8988T (cell line): ENCODE measurements at places on chromosomes 16 and 17.

DNA sequence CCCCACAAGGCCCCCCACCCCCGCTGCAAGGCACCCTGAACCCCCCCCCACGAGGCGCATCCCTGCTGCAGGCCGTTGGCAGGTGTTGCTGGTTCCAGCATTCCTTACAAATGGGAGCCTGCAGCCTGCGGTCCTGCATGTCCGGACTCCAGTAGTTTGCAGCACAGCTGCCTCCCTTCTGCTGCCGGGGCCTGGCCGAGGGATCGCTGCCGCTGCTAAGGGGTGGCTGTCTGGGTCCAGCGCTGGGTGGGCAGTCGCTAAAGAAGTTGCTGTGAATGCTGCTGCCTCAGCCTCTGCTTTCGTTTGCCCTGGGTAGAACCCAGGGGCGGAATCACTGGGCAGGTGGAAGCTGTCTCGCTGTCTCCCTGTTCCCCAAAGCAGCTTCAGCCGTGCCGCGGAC lies 11.8 kb downstream of the UTS2R start:
- no peak for DNase-seq

DNA sequence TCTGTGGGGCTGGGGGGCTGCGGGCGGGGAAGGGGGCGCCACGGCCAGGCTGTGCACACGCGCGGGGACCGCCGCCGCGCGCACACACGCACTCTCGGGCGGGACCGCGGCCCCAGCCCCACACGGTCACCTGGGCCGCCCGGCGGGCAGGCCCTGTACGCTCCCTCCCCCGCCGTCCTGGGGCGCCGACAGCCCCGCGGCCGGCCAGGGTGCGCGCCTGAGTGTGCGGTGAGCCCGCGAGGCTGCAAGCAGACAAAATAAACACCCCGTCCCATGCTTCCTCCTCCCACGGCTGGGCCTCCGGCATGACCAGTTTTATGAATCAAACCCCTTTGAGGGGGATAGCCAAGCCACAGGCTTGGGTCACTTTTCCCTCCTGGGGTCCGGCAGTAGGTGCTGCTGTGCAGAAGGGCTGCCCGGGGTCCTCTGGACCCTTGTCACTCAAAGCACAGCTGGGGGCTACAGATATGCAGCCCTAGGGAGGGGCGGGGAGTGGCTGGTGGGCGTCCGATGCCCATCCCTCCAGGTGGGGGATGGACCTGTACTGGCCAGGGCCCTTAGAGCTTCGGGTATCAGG lies 441 bp downstream of the VASN start:
- no peak for DNase-seq

GRCh38 chr17:66240630-66241029 lies 11.4 kb upstream of the APOH start:
- no peak for DNase-seq

DNA sequence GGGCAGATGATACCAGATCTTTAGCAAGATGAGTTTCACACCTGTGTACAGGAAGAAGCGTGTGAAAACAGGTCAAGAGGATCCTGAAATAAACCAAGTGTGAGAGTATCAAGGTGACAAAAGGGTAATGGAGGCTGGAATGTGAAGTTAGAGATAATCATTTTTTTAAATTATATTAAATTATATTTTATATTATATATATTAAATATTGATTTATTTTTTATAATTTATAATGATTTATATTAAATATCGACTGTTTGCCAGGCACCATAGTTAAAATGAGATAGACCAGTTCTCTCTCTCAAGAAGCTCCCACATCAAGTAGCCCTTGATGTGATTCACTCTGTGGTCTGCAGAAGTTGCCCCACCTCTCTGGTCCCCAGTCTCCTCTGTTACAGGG lies 360.2 kb upstream of the HSBP1 start:
- no peak for DNase-seq

DNA sequence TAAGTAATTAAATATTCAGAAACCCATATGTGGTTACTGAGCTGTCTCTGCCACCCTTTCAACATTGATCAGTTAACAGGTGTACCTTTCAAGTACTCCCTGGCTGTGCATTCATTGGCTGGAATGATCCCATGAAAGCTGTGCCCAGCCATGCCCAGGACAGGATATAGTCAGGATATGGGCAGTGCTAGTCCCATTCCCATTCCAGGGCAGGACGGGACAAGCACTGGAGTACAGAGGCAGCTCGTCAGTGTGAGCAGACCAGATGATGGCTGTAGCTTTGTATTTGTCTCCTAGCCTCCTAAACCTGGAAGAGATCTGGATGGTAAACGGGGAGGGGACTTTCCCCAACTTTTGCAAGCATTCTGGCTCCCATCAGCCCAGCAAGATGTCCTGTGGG lies 22.5 kb downstream of the HEATR3 start:
- DNase-seq = no peak

- DNase-seq = peak; percentile 67
Measured at GRCh38 chr17:49576088-49576916, 631 bp downstream of the NXPH3 start.

- DNase-seq = no peak
Measured at GRCh38 chr16:68276223-68276622, 11.9 kb downstream of the SLC7A6 start.

- no peak for DNase-seq
Measured at GRCh38 chr16:88375996-88376834, 6.5 kb upstream of the ZNF469 start.

DNA sequence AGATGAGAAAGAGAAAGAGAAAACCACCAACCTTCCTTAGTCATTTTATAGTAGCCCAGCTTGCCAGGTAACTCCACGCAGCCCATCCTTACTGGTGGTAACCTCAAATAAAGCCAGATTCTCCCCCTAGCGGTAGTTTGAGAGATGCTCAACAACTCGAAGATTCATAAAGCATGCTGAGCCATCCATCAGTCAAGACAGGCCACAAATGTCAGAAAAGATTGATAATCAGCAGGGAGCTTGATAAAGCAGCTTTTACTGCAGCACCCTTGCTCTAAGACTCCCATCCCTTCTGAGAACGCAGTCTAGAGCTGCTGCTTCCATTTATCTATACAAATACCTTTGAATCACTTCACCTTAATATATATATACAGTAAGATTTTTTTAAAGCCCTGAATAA lies 451.5 kb upstream of the HSBP1 start:
- no peak for DNase-seq

- no peak for DNase-seq
Measured at GRCh38 chr17:70535986-70536385, 366.7 kb downstream of the KCNJ2 start.

DNA sequence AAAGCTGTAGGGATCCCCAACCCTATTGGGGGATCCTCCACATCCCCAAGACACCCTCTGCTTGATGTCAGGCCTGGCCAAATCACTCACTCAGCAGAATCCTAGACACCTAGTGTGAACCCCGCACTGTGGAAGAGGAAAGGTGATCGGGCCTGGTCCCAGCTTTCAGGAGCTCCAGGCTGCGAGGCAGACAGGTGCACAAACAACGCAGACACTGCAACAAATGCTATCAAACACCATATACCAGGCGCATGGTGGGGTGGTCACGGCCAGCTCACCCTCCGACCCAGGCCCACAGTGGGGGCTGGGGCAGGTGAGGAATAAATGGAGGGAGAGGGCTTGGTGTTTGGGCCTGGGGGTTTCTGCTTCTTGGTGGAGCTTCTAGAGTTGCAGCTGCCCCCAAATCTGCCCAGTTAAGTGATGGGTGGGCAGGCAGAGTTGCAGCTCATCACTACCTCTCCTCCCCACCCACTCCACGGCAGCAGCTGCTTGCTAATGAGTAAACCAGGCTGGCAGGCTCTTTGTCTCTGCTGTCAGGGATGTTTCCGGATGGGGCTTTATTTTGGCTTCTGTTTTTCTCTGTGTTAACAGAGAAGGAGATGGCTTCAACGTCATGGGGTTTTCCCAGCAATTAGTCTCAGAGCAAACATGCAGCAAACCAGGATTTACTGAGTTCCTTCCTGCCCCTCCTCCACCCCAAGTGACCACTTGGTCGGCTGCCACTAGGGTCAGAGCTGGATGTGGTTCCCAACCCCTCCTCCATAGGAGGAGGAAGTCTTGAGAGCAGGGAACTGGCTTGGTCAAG lies 46.6 kb downstream of the PECAM1 start:
- DNase-seq = no peak

- DNase-seq = no peak
Measured at GRCh38 chr16:82368041-82368440, 198.0 kb upstream of the MPHOSPH6 start.

DNA sequence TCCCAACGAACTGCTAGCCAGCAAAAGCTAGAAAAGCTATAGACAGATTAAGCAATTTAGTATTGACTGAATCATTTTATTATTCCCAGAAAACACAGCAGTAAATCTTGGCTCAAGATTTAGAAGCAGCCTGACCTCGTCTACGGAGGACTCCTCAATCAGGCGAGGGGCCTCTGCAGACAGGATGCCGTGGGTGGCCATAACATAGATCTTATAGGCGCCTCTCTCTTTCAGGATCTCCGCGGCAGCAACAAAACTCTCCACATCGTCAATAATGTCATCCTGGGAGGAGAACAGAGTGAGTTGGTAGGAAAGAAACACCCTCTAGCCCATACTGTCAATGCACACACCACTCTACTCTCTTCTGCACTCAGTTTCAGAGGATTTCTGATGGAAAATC lies 4.7 kb upstream of the QRICH2 start:
- DNase-seq = no peak

DNA sequence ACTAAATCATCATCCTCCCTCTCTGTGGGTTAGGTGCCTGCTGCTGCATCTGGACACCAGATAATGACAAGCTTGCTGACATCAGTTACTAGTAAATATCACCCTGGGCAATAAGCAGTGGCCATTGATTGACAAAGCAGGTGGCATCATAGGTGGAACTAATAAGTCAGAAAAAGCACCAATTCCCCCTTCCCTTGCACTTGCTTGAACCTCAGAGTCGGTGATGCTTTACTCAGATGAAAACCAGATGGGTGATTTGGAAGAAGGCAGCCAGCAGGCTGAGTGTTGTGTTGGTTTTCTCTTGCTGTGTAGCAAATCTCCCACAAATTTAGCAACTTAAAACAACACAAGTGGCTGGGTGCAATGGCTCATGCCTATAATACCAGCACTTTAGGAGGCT lies 146.9 kb upstream of the NOL11 start:
- DNase-seq = no peak

DNA sequence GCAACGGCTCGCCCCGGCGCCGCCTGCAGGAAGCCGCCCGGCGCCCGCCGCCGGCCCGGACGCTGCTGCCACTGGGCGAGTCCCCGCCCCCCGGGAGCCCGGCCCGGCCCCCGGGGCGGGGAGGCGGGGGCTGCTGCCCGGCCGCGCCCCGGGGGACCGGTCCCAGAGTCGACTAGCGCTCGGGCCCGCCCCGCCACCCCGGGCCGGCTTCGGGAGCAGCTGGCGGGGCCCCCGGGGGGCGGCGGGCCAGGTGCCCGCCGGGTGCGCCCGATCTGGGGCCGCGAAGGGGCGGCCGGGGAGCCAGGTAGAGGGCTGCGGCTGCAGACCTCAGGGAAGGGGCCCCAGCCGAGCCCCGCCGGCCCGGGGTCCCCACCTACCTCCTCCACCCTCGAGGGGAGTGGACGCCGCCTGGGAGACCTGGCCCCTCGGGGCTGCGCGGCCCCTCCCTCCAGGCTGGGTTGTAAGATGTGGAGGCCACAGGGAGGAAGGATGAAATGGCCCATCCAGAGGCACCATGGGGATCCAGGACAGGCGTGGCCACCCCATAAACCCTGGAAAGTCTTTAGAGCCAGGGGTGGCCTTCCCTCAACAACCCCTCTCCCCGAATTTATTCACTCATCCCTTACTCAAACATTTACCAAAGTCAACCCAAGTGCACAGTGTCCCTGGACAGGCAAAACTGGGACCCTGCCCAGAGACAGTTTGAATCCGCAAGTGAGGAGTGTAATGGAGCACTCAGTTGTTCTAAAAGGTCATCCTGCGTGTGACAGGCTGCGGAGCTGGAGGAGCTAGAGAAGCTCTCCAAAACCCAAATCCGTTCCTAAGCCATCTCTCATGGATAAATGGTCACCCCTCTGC lies at the start of gene CDYL2:
Gene CDYL2, minus strand, starts transcription at position 73 of the 858 bp plus-strand sequence. CDS start 425 bp downstream, outside the sequence.
- peak; percentile 95 for DNase-seq

- DNase-seq = no peak
Measured at GRCh38 chr16:4737545-4737944, 3.2 kb downstream of the DNAAF8 start.

DNA sequence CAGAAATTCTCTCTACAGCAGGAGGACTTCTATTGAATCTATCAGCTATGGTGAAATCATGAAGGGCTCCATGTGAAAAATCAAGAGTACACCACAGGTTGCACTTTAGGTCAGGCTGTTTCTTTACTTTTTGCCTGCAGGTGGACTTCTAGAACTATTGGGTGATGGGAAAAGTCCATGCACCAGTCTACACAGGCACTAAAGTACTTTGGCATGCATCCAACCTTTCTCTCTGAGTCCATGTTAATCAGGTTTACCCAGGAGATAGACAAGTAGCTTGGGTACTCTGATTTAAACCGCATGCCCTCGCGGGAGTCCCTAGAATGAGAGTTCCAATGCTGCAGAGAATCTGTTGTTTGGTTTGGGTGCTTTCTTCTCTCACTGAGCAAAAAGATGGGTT lies 9.1 kb upstream of the ANKFN1 start:
- no peak for DNase-seq

- DNase-seq = no peak
Measured at GRCh38 chr16:23403547-23403946, 49.4 kb downstream of the COG7 start.

- no peak for DNase-seq
Measured at GRCh38 chr16:14286368-14287230, 215.5 kb downstream of the MRTFB start.

GRCh38 chr16:81627024-81627423 lies 152.1 kb upstream of the PLCG2 start:
- no peak for DNase-seq

DNA sequence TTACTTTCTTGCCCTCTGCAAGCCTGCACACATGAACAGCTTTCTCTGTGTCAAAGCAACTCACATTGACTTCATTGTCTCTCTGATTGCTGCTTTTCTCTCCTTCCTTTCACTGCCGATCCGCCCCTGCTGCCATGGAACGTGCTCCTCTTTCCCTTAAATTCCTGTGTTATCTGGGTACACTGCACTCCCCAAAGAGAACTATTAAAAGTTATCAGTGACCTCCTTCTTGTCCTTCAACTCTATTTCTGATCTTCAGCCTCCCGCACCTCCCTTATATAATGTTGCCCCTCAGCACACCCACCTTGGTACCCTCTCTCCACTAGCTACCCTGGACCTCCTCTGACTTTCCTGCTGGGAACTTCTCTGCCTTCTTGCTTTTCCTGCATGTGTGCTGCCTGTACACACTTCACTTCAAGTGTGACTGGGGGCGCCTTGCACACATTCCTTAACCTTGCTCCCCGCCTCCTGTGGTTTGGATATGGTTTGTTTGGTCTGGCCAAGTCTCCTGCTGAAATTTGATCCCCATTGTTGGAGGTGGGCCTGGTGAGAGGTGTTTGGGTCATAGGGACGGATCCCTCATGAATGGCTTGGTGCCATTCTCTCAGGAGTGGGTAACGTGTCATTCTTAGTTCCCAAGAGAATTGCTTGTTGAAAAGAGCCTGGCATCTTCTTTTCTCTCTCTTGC lies 26.7 kb upstream of the PMP22 start:
- DNase-seq = no peak

- no peak for DNase-seq
Measured at GRCh38 chr17:45288825-45289224, 26.9 kb upstream of the SPATA32 start.
